ENCODE measurements at places on chromosomes 7 and 10.
A peak's percentile ranks its signal among the peaks of the same experiment; 100 is the strongest.

DNA sequence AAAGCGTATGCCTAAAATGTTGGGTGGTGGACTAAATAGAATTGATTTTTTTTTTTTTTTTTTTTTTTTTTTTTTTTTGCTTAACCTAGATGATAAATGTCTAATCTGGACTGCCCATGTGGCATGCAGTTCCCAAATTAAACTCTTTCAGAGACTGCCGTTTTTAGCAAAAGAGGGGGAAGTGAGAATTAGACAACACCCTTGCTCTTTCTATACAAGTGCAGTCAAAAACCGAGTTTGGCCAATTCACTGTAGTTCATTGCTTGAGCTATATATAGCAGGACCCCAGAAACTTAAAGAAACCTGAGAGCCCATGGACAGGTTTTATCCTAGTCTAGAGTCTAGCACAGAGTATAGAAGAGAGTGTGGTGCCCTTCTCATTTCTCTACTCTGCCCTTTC is 141.9 kb downstream of the GRM3 start:
- DNase-seq: no peak

DNA sequence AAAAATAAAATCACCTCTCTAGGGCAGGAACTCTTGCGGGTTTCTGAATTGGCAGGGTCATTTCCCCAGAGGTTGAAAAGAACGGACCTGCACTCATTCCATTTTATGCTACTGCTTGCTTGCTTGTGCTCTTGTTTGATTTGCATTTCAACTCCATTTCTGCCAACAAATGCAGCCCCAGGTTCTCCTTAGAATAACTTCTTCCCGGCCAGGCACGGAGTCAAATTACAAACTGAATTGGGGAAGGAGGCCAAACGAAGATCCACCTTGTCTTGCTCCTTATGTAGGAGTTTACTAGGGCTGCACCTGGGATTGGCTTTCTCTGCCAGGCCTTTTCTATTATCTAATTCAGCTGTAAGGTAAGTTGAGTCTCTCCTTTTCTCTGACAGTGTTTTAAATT is 79.6 kb downstream of the HGF start:
- no peak for DNase-seq

DNA sequence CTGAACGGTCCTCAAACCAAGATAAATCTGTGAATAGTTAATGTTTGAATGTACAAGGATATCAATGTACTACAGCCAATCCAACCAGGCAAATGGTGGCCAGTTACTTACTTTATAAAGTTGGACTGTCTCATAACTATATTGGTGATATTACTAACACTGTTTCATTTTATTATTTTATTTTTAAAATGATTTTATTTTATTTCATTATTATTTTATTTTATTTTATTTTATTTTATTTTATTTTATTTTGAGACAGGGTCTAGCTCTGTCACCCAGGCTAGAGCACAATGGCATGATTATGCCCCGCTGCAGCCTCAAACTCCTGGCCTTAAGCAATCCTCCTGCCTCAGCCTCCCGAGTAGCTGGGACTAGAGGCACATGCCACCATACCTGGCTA is 6.8 kb downstream of the IL15RA start:
- no peak for DNase-seq

DNA sequence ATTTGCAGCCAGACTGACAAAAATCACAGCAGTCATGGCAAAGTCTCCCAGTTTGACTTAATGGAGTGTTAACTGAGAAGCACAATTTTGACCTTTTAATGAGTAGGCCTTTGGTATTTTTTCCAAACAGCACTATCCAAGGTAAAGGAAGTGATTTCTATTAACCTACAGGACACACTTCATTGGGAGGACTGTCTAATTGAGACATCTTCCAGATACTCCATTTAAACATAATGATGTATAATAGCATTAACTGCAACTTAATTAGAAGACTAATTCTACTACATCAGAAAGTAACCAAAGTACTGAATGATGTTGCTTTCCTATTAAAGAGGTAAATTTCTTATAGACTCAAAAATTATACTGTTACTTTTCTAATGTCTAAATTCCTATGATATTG is 61.1 kb downstream of the TWIST1 start:
- DNase-seq: no peak

GRCh38 chr7:133293384-133294160 is 40.7 kb downstream of the EXOC4 start:
- no peak for DNase-seq

GRCh38 chr10:18532881-18533535 is 118.4 kb downstream of the NSUN6 start:
- DNase-seq: no peak

- no peak for DNase-seq
Observed at GRCh38 chr7:80642871-80643270, 4.4 kb downstream of the CD36 start.

GRCh38 chr10:11297136-11297535 is 279.5 kb downstream of the CELF2 start:
- DNase-seq: no peak

GRCh38 chr10:5638494-5638893 is 27.9 kb downstream of the ASB13 start:
- DNase-seq: no peak

GRCh38 chr10:95445223-95445836 is 115.8 kb downstream of the SORBS1 start:
- DNase-seq: peak; percentile 78

- DNase-seq: peak; percentile 3
Observed at GRCh38 chr7:78620920-78621319, 822.3 kb downstream of the PHTF2 start.

DNA sequence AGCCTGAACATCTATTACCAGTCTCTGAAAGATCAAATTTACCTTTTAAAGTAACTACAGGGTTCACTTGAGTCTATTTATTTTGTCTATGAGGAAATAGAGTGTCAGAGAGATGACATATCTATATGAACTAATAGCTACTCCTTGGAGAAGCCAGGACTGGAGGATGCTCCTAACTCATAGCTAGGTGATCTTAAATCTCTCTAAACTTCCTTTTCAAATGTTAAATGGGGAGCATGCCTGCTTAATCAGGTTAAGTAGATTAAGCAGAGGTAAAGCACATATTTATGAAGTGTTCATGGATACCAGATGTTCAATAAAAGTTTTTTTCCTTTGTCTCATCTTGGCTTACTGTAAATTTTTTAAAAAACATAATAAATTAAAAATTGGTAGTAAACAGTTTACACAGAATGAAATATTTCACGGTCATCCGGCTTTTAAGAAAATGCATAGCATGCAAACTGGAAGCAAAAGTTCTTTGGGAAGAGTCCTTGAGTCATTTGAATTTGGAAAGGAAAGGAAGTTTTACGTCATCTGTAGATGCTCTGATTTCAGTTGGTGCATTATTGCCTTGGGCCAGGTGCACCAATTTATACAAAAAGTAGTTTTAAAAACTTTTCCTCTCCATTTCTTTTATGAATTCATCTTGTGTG is 155.1 kb downstream of the BICC1 start:
- no peak for DNase-seq

DNA sequence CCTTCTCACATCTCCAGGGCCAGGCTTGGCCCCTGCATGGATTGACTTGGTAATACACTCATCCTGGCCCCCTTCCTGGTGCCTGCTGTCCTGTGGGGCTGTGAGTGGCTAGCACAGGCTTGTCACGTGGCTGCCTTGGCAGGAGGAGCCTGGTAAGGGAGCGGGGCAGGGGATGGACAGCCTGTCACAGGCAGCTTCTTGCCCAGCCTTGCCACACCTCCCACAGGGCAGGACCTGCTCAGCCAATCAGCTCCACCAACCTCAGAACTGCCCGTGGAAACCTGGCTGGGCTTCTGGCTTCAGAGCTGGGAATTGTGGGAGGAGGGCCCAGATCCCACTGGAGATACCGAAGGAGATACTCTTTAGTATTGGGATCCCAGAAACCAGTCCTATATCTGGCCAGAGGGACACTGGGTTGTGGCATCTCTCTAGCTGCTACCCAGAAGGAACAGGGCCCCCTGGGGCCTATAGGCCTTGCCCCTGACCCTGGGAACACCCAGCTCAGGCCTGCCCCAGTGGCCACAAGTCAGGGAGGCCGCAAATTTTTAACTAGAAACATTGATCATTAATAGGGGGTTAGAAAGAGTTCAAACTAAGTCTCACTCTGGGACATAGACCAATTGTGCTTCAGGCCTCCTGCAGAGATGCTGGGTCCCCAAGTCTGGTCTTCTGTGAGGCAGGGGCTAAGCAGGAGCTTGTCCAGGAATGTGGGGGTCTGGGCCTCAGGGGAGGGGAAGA is at the start of gene HOGA1:
Gene HOGA1 (plus strand): TSS at position 330 of the 738 bp plus-strand sequence. CDS start 315 bp downstream, at position 645.
- peak; percentile 51 for DNase-seq

GRCh38 chr10:110619514-110620397 is 24.4 kb upstream of the RBM20 start:
- no peak for DNase-seq

DNA sequence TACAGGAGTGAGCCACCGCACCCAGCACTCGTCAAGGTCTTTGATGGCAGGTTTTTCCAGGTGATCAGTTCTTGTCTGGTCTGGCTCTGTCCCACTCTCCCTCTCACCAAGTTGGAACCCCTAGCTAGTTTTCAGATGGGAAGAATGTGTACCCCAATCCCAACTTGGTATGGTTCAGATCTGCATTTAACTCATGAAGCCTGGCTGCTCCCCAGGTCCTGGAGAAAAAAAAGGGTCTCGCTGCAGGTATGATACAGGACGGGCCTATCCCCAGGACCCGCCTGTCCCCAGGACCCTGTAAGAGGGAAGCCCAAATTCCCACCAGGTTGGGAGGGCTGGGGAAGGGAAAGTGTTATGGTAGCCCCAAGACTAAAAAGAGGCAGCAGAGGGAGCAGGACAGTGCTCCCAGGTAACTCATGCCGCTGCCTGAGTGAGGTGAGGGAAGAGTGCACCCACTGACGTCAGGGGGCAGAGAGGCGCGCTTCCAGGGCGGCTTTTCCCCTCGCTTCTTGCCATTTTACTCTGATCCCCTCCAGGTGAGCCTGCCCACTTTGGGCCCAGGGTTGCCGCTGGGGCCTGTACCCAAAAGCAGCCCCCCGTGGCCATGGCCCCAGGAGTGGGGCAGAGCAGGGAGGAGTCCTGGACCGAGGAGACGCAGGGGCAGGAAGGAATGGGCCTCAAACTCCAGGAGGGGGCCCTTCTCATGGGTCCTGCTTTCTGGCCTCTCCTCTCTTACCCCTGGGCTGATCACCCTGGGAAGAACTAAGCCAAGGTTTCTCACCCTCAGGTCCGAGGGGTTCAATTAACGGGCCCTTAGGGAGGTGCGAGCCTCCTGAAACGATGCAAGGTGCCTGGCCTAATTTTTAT is 36.4 kb upstream of the SRRM3 start:
- no peak for DNase-seq

GRCh38 chr10:76618171-76618570 is 1019.4 kb downstream of the KCNMA1 start:
- DNase-seq: no peak

GRCh38 chr10:48929413-48929990 is 10.1 kb downstream of the LRRC18 start:
- no peak for DNase-seq

- DNase-seq: no peak
Observed at GRCh38 chr10:76915316-76915715, 722.3 kb downstream of the KCNMA1 start.

DNA sequence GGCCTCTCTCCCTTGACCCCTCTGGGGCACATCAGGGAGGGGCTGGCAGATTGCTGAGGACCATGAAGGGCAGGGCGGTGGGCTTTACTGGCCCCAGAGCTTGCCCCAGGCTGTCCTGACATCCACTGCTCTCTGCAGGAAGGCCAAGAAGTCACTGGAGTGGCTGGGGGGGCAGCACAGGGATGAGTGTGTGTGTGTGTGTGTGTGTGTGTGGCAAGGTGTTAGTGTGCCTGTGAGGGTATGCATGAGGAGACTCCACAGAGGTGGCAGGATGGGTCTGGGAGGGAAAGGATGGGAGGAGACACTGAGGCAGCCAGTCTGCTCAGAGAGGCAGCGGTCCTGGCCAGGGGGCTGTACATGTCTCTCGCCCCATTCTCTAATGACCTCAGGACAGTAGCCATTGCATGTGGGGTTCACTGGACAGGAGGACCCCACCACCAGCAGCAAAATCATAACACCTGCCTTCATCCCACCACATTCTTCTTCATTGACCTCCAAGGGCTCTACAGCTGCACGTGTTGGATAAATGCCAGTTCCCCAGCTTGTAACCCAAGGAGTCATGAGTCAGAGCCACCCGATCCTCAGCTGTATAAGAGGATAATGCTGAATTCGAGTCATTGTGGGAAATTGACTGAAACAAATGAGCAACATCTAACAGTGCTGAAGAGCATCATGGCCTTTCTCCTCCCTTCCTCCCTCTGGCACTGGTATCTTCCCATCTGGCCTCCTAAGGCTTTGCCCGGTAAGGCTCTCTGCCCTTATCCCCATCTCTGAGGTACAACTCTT is 720.5 kb downstream of the GRID1 start:
- peak; percentile 44 for DNase-seq

GRCh38 chr7:39285256-39285655 is 280.9 kb upstream of the YAE1 start:
- no peak for DNase-seq

DNA sequence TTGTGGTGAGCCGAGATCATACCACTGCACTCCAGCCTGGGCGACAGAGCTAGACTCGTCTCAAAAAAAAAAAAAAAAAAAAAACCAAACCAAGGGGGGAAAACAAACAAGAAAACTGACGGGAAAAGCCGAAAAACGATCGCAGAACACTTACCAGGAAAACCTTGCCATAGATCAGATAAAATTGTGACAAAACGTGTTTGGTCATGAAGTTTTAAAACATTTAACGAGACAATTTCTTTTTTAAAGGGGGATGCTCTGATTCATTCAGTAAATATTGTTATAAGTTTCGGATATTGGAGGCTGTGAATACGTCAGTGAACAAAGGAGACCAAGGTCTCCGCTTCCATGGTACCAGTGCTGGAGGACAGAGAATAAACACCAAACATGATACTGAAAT is 77.3 kb downstream of the ARMC3 start:
- DNase-seq: no peak

DNA sequence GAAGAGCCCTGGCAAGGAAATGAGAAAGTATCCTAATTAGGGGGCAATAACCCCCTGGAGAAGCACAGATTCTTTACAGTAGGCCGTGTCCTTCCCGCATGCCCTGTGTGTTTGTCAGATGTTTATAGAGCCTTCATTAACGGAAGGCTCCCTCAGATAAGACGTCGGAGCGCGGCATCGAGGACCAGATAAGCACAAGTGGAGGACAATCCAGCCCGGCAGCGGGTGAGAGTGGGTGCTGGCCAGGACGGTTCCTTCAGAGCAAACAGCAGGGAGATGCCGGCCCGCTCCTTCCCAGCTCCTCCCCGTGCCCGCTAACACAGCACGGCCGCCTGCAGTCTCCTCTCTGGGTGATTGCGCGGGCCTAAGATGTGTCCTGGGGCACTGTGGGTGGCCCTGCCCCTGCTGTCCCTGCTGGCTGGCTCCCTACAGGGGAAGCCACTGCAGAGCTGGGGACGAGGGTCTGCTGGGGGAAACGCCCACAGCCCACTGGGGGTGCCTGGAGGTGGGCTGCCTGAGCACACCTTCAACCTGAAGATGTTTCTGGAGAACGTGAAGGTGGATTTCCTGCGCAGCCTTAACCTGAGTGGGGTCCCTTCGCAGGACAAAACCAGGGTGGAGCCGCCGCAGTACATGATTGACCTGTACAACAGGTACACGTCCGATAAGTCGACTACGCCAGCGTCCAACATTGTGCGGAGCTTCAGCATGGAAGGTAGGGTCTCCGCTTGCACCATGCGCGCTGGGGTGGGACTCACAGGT is at the start of gene GDF2:
Gene GDF2 (plus strand): TSS at position 155 of the 762 bp plus-strand sequence. CDS start 215 bp downstream, at position 370.
- no peak for DNase-seq

All from astrocyte (in vitro differentiated cells and primary cell).